Stimulated activated CD8-positive, alpha-beta memory T cell treated with anti-CD3 and anti-CD28 coated beads, Interleukin-7, amount 100 ng/mL, for 4 hours (primary cell): ENCODE measurements at places on chromosomes 6 and 20.

GRCh38 chr6:35955071-35955470 is 34.2 kb upstream of the SRPK1 start:
- no peak for DNase-seq

- no peak for DNase-seq
These were observed 17.6 kb downstream of the IL22RA2 start for GRCh38 chr6:137155830-137156229.

DNA sequence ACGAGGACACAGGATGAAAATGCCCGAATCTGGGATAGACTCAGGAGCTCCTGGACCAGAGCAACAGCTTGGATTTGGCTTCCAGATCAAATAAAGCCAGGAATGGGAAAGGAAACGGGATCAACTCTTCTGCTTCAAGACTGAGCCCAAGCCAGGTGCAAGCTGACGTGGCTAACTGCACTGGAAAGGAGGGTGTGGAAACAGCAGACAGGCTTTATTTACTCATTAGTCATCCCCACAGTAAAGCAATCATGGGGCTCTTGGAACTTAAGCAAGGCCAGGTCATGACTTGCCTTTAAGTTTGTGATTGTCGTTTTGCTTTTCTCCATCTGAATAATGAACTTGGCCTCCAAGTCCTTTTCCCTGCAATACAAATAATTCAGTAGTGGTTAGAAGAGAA is 45.2 kb downstream of the KIF16B start:
- no peak for DNase-seq

DNA sequence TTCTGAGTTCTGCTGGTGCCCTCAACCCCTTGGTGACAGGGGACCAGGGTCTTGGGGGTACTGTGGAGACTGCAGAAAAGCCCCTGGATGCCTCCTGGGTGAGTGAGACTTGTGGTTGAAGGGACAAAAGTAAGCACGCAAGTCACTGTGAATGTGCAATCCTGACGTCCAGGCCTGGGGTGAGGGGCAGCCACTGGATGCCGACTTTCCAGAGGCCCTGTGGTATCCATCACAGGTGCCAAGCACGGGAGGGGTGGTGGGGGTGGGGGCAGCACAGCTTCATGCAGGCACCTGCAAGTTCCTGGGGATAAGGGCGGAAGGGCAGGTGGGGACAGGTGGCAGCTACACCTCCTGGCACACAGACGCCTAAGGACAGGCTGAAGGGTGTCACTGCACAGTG is 20.1 kb upstream of the UBE2V1 start:
- no peak for DNase-seq

GRCh38 chr6:124872361-124873065 is 89.7 kb upstream of the RNF217 start:
- DNase-seq = no peak

- no peak for DNase-seq
These were observed 9.0 kb downstream of the OR2B6 start for GRCh38 chr6:27966044-27966443.

DNA sequence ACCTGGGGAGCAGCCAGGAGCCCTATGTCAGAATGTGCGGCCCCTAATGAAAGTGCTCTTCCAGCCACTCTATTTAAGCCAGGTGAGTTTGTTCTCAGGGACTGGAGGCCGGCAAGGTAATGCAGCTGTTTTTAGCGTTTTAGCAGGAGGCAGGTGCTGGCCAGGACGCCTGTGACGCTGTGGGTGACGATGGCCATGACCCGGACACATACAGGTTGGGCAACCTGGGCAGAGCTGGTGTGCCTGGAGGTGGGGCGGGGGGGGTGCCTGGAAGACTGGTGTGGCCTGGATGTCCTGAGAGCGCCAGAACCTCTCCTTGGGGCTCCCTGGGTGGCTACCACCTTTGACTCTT is 51.7 kb downstream of the RBM38 start:
- no peak for DNase-seq

- peak; percentile 71 for DNase-seq
These were observed 1.1 kb downstream of the AMD1 start for GRCh38 chr6:110875548-110876169.

DNA sequence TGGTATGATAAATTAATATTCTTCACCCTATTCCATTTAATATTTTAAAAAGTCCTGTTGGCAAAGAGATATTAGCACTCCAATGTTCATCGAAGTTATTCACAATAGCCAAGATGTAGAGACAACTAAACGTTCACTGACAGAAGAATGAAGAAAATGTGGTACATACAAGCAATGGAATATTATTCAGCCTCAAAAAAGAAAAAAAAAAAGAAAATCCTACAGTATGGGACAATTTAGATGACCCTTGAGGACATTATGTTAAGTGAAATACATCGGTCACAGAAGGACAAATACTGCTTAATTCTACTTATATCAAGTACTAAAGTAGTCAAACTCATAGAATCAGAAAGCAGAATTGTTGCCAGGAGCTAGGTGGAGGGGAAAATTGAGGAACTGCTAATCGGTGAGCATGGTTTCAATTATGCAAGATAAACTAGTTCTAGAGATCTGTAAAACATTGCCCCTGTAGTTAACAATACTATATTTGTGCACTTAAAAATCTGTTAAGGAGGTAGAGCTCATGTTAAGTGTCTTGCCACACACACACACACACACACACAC is 4.7 kb downstream of the GCLC start:
- no peak for DNase-seq

DNA sequence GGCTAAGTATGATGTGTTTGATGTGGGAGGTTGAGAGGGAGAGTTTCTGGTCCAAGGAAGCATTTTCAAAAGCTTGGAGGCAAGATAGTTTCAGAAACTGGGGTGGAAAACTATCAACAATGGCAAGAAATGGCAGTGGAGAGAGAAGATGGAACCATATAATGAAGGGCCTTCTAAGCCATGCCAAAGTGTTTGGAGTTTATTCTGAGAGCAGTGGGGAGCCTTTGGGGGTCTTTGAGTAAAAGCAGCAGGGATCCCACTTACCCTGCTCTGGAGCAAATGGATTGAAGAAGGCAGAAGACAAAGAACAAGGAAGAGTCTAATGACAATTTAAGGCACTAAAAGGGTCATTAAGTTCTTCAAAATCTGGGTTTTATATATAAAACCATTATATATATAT is 538.9 kb downstream of the UTRN start:
- no peak for DNase-seq
